ENCODE measurements at places on chromosomes 2 and 18. TPM values are rescaled to one million over a fixed set of nuclear protein-coding genes. Genes with fewer than 3 reads are reported as not detected.

TUBA4B gene
- 0.10 TPM for total RNA-seq

NCK2 gene
- total RNA-seq, result 21.0 TPM

SULT1C3 gene
- total RNA-seq, result not detected

SLC16A14 gene
- total RNA-seq, result 0.87 TPM

C2orf72 gene
- 7.5 TPM for total RNA-seq

CCDC74A gene
- total RNA-seq, result 16.2 TPM

KIF5C gene
- total RNA-seq, result 0.28 TPM

OTX1 gene
- total RNA-seq, result 4.6 TPM

REEP1 gene
- total RNA-seq, result 1.1 TPM

ASB18 gene
- not detected for total RNA-seq

SERPINB4 gene
- 0.09 TPM for total RNA-seq

C2orf76 gene
- total RNA-seq, result 10.6 TPM

ERICH2 gene
- not detected for total RNA-seq

MPP4 gene
- 0.24 TPM for total RNA-seq

AP1S3 gene
- 27.8 TPM for total RNA-seq

IL18RAP gene
- total RNA-seq, result 0.25 TPM

Measured in A549 treated with AZD2906 at 1 μM for 4 hours (cell line).